ENCODE measurements at places on chromosomes 16 and 17.

- DNase-seq, result no peak
Measured at GRCh38 chr17:15268461-15268860, 3.3 kb upstream of the PMP22 start.

DNA sequence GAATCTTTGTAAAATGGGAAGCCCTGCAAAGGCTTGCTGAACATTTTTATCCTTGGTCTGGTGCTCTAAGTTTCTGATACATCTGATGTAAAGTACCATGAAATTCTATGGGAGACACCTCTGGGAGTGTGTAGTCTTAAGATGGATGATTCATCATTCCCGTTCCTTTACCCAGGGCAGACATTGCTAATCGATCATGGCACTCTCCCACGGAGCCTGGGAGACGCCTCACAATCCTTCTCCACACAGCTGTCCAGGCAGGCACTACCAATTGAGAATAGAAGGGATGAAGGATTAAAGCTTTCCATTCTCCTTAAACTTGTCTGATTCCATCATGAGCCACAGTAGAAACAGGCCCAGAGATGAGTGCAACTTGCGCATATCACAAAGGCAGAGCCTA, 144.8 kb downstream of the GSG1L start:
- no peak for DNase-seq

DNA sequence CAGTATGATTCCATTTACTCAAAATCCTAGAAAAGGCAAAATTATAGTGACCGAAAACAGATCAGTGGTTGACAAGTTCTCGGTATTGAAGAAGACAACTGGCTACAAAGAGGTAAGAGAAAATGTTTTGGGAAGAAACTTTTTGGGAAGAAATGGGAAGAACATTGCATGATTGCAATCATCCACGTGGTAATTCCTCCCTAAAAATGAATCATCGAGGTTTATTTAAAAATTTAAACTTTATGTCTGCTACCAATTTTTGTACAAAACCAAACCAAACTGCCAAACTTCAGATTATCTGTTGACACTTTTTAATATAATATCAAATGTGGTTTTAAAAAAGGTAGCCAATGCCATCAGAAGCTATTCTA, 8.1 kb downstream of the SMURF2 start:
- no peak for DNase-seq

GRCh38 chr16:85293458-85293857, 181.2 kb upstream of the CIBAR2 start:
- DNase-seq, result no peak

DNA sequence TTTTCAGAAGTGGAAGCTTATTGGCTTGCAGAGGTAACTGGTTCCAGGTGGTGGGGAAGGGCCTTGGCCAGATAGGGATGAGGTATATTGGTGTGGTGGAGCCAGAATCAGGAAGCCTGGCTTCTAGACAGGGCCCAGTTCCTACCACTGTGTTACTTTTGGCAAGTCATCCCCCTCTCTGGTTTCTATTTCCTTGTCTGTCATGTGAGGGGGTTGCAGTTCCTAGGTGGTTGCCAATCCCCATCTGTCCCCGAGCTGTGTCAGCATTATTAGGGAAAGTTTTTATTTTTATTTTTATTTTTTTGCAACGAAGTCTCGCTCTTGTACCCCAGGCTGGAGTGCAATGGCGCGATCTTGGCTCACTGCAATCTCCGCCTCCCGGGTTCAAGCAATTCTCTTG, 3.0 kb downstream of the SMCR8 start:
- DNase-seq, result no peak

DNA sequence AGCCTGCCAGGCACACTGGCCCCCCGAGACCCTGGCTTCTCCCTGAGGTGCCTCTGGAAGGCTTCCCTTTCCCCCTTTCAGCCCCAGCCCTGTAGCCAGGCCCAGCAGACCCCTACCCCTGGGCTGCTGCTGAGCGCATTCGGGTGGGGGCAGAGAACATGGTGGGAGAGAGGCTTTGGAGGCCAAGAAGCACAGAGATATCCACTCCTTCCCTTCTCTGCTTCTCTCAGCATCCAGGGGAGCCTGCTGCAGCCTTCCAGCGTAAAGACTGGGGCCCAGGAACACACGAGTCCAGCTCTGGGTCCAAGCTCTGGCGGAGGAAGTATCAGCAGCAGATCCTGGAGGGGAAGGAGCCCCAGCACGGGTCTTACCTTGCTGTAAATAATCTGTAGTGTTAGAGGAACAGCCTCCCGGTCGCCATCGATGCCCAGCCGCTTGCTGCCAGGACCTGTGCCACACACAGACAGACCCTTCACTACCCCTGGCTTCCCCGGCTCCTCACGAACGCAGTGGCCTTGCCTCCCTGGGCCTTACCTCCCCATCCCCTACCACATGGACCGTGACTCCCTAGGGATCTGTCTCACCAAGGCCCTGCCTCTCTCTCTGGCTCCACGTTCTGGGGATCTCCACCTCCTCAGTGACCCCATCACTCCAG, 17.0 kb upstream of the PIK3R6 start:
- DNase-seq, result no peak

DNA sequence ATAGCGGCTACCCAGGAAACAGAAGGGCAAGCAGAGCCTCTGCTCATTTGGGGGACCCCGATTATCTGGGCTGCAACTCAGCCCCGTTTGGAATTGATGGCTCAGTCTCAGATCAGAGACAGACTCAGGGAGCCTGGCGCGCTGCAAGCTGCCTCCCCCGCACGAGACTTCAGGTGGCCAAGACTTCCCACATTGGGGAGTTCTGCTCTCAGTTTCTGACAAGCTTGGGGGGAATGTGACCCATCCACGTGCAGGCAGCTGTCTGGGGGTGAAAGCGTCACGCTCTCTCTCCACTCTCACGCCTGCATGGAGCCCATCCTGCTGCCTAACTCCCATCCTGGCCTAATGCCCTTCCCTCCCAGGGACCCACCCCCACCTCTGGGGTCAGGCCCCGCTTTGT, 157.6 kb upstream of the GSE1 start:
- no peak for DNase-seq

DNA sequence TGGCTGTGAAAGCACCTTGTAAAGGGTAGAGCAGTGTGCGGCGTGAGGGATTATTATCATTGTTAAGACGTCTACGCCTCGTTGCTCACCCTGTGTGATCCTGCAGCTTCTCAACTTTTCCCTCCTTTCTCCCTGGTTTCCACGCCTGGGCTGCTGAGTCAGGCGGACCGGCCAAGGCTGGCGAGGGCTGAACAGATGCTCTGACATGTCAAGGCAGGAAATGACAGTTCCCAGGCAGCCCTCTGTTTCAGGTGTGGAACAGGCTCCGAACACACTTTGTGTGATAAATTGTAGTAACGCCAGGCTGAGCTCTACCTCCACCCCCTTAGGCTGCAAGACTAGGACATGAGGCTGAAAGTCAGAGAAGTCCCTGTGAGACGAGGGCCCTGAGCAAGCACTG, 46.0 kb upstream of the TBX2 start:
- DNase-seq, result no peak

DNA sequence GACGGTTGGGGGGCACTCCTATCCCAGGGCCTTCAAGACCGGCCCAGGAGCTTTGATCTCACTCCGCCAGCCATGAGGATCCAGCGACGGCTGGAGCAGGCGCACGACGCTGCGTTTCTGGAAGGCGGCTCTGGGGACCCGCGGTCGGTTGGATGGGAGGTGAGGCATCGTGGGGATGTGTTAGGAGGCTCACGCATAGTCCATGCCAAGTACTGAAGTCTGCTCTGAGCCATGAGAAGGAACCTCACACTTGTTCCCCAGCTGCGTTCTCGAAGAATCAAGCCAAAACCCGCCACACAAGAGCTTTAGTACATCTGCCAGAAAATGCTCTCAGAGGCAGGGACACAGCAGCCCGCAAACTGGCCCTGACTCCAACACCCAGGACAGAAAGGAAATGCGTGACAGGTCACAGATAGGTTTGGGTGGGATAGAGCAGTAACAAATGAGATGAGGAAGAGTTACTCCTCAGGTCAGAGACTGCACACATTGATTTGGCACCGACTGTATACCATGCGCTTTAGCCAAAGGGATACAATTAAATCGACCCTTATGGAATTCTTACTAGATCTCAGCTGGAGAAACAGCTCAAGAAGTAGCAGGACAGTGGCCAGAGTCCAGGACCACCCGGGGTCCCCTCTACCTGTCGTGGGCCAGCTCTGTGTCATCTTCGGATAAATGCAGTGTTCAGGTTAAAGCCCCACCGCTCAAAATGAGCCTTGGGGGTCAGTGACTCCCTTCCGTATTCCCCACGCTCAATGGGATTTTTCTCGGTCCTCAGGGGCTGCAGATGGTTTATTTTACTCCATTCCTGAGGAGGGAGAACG, 6.7 kb upstream of the GSG1L start:
- no peak for DNase-seq

DNA sequence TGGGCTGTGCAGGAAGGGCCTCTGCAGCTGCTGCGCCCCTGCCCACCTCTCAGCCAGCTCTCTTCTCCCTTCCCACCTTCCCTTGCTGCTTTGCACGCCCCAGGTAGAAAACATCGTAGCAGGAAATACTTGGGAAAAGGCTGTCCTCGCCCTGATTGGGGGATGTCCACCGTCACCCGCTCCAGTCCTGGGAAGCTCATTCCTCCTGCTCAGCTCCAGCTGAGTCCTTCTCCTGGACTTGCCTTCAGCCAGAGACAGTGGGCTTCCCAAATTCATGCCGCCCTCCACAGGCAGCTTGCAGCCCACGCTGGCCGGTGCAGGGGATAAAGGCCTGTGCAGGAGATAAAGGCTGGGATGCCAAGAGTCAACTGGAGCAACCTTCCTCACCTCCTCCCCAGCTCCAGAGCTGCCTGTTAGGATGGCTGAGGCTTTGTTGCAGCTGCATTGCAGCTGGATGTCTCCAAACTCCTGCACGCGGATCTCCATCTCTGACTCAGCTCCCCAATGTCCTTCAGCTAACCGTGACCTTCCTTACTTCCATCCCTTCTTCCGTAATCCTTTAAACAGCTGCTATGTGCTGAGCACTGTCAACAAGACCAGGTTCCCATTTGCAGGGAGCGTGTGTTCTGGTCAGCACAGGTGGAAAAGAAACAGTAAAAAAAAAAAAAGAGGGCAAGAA, 402.0 kb upstream of the TNRC6C start:
- DNase-seq, result no peak

DNA sequence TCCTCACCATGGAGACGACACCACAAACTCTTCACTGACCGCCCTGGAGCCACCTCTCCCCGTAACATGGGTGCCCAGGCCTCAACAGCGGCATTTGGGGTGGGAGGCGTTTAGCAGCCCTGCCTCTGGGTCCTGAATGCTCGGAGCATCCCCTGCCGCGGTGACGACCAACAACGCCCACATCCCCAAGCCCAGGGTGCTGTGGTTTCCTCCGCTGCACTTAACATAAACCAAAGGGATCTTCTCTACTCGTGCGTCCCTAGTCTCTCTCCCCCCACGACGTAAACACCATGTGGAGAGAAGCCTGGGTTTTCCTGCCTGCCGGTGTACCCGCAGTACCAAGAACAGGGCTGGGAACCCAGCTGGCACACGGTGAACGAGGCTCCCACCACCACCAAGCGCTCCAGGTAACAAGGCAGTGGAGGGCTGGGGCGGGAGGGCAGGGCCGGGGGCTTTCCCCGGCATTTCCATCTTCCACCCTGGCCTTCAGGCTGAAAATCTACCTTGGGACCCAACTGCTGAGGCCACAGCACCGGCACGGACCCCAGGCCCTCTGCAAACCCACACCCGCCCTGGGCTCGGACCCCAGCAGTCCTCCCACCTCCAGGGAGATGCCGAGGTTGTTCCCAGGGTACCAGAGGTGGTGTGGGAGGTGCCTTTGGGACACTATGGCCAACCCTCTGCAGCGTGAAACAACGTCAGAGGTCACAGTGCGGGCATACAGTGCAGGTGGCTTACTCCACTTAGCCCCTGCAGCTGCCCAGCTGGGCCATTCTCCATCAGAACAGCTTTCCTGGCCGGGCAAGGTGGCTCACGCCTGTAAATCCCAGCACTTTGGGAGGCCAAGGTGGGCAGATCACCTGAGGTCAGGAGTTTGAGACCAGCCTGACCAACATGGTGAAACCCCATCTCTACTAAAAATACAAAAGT, 54.3 kb downstream of the TIMM22 start:
- DNase-seq, result no peak

GRCh38 chr16:1413684-1414531, 596 bp downstream of the UNKL start:
- peak; percentile 62 for DNase-seq

- DNase-seq, result peak; percentile 41
Measured at GRCh38 chr17:35568561-35568960, 7.9 kb upstream of the SLFN14 start.

DNA sequence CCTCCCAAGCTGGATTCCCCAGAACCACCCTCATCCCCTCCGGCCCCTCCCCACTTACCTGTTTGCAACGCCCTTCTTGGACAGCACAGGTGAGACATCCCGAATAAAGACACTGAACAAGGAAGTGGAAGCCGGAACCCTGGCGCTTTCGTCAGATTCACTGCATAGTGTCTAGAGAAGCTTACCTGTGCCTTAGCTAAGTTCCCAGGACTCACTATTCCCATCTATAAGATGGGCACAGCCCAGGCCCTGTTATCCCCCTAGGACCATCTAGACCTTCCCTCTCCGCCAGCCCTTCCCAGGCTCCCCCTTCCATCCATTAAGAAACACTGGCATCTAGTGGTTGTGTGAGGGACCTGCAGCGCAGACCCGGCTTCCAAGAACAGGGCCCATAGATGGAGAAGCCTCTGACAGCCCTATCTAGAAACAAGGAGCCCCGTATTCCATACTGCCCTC, 26.9 kb upstream of the RPL38 start:
- DNase-seq, result peak; percentile 27

DNA sequence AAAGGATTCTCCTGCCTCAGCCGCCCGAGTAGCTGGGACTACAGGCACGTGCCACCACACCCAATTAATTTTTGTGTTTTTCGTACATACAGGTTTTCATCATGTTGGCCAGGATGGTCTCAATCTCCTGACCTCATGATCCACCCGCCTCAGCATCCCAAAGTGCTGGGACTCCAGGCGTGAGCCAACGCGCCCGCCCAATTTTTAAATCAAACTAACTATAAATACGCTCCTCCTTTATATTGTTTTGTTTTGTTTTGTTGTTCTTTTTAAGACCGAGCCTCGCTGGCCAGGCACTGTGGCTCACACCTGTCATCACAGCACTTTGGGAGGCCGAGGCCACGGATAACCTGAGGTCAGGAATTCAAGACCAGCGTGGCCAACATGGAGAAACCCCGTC, 1.9 kb upstream of the UTP6 start:
- DNase-seq, result no peak

DNA sequence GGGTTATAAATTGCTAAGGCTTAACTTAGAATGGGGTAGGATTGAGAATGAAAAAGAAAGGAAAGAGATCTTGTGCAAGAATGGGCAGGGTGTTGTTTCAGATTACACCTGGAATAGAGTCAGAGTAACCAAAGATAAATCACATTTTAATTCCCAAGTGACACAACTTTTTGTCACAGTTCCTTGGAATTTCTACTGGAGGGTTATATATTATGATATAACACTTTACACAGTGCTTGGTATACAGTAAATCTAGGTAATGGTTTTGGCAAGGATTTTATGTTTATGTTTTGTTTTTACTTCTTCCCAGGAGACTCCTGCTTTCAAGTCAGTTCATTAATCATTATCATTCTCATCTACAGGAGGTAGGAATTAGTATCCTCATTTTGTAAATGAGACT, 115.7 kb upstream of the KCNJ16 start:
- DNase-seq, result no peak
